ENCODE measurements at places on chromosomes 7 and 10.

DNA sequence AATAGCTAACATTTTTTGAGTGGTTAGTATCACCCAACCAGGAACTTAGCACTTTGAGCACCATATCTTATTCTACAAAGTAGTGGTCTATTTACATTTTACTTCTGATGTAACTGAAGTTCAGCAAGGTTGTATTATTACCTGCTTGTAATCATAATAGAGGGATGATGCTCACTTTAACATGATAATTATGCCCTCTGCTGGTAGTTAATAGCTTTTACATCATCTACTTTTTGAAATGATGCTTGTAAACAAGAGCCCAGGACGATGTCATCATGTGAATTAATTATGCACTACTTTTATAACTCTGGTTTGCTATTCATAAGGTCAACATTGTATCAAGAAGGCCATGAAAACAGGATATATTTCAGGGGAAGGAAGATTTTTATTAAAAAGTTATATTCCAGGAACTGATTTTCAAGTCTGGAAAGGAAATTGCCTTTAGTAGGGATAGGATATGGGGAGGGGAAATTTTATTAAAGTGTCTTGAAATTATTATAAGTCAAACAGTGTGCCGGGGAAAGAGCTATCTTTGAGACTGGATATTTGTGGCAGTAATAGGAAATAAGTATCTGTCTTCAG is 80.3 kb upstream of the SCIN start:
- DNase-seq: no peak

DNA sequence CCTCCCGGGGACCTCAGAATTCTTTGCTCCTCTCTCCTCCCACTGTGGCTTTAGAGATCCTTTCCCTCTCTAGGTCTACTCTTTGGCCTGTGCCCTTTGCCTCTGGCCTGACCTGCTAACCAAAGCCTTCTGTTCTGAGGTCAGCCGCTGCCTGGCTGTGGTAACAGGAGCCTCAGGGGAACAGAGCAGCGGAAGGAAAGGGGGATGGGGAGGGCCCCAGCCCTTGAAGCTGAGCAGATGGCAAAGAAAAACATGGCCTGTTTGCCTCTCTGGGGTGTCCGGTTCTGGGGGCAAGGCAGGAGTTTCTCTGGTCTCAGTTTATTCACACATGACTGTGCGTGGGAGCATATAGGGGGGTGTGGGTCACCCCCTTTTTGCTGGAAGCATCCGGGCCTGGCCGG is 28.2 kb downstream of the COL26A1 start:
- DNase-seq: no peak

- no peak for DNase-seq
Observed at GRCh38 chr10:101481256-101481655, 106.8 kb downstream of the POLL start.

- DNase-seq: no peak
Observed at GRCh38 chr10:124138883-124139348, 45.5 kb upstream of the CHST15 start.

- no peak for DNase-seq
Observed at GRCh38 chr7:127411176-127411575, 18.7 kb upstream of the ZNF800 start.

Measured in Right ventricle myocardium inferior (tissue), 1 donor.